ENCODE measurements at places on chromosomes 3 and 15.

- DNase-seq, result no peak
Measured at GRCh38 chr3:125694761-125695294, 99.5 kb upstream of the OSBPL11 start.

GRCh38 chr3:115071601-115072000 is 75.5 kb downstream of the ZBTB20 start:
- peak; percentile 2 for DNase-seq

DNA sequence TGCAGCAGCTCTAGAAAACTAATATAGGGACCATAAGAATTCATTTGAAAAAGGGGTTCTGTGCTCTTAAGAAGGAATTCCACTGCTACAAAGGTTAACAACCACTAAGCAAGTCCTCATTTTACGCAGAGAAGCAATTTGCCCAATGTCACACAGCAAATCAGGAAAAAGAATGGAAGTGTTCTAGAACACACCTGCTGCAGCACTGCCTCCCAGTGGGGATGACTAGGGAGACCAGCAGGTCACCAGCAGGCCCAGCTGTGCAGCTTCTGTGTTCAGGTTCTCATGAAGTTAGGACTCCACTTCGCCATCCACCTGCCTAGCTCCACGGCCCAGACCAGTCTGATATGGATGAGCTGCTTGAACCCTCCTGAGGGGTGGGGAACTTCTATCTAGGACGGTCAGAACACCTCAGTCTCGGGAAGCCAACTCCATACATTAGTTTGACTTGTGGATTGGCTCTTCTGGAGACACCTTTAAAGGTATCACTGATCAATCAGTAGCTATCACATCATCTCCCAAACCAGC is 18.6 kb downstream of the POMGNT2 start:
- DNase-seq, result no peak

DNA sequence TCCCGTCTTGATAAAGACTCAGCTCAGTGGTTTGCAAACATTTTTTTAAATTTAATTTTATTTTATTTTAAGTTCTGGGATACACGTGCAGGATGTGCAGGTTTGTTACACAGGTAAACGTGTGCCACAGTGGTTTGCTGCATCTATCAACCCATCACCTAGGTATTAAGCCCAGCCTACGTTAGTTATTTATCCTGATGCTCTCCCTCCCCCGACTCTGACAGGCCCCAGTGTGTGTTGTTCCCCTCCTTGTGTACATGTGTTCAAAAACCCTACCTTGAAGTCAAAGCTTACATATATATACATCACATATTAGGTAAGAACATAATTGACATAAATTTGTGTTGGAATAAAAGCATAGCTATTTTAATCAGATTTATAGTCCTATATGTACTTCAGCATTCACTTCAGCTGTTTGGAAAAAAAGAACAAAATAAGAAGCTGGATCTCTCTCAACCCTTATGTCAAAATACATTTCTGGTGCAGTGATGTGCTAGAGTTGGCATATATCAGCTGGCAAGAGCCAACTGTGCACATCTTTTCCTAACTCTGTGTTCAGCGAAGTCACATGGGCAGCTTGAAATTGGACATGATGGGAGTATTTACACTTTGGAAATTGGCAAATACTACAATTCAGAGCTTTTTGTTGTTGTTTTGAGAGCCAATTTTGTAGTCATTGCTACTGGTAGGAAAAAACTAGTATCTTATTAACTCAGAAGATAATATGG is 26.5 kb downstream of the GPR15 start:
- DNase-seq, result no peak

- DNase-seq, result no peak
Measured at GRCh38 chr3:94225148-94225865, 162.4 kb downstream of the NSUN3 start.

GRCh38 chr15:92527197-92527596 is 128.4 kb downstream of the FAM174B start:
- DNase-seq, result no peak

GRCh38 chr3:195867631-195868335 is 40.6 kb downstream of the TNK2 start:
- DNase-seq, result no peak

DNA sequence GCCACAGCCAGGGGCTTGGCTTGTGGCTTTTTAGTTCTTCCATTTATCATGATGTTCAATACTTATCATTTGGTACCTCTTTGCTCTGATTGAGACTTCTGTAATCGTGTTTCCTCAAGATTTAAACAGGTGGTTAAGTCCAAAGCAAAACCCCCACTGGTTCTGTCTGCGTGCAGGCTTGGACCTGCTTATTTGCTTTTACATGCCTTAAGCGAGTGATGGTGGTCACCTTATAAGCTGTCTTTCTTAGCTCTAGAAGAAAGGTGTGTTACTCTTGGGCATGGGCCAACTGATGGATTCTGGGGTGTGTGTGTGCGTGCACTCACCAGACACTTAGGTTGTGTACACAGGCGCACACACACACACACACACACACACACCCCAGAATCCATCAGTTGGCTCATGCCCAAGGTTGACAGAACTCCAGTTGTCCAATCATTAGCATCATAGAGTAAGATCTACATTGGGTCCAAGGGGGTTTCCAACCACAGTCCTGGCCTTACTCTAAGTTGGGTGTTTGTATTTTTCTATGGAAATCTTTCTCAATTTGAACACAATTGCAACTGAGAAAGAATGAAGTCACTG is 1.2 kb downstream of the MYZAP start:
- DNase-seq, result no peak

GRCh38 chr15:40891810-40892446 is 2.3 kb upstream of the VPS18 start:
- DNase-seq, result no peak

DNA sequence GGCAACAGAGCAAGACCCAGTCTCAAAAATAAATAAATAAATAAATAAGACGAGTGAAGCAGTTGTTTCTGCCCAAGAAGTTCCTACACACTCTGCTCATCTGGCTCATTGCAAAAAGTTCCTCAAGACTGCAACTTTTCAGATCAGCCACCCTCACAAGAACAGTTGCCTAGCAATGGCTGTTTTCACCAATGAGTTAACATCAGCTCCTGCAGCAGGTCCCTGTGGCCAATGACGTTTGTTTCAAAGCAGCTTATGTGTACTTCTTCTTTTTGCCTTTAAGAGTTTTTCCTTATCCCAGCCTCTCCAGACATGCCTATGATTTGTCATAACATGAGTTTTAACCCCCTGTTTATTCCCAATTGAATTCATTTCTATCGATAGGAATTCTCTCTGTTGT is 118.4 kb upstream of the SPRED1 start:
- DNase-seq, result no peak

GRCh38 chr15:40313531-40314398 is 6.0 kb upstream of the PLCB2 start:
- no peak for DNase-seq

DNA sequence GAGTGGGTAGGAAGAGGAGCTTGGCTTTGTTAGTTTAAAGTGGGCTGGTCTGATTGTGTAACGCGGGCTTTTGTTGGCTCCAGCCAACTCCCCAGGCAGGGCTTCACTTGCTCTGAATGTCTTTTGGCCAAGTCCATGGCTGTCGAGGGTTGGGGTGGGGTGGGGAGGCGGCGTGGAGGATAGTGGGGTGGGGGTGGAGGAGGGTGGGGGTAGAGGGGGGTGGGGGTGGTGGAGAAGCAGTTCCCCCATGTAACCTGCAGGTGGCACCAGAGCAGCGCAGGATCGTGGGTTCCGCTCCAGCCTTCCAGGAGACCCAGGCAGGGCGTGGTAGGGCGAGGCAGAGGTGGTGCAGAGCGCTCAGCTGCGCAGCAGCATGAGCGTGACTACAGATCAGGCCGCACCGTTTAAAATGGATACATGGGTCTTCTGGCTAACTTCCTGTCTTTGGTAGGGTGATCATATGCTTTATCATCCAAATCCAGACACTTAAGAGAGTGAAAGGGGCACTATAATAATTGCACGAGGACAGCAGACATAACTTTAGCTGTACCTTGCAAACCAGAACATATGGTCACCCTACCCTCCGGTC is 28.3 kb downstream of the GOLGA6A start:
- peak; percentile 20 for DNase-seq

- DNase-seq, result peak; percentile 30
Measured at GRCh38 chr3:123104550-123104949, 37.7 kb downstream of the PDIA5 start.

- no peak for DNase-seq
Measured at GRCh38 chr3:185175370-185175987, 22.6 kb upstream of the C3orf70 start.

DNA sequence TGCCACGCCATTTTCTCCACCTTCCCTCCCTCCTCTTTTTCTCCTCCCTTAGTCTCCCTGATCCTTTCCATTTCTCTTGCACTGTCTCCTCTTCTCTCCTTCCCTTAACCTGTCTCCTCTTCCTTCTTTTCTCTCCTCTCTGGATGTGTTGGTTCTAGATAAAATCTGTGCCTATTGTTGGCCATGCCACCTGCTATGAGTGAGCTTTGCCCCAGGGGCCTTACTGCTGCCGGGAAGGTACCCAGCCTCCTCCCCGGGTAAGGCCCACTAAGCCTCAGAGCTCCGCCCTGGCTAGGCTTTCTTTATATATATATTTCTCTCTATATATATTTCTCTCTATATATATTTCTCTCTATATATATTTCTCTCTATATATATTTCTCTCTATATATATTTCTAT is 14.7 kb downstream of the GPD1L start:
- DNase-seq, result no peak

DNA sequence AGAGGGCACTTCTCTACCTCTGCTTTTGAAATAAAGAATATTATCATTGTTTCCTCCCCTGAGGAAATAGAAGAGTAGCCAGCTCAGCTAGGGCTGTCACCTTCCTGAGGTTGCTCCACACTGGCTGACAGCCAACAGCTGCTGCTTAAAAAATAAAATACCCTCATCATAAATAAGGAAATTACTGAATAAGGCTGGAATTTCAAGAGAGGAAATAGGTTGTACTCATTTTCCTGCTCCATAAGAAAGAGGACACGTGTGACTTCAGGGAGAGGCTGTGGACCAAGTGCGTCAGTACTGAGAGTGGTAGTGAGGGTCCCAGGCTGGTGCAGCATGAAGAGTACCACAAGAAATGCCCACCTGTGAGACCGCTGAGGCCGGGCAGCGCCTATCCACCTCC is 8.1 kb upstream of the C2CD4B start:
- DNase-seq, result no peak

GRCh38 chr3:190008432-190008831 is 112.3 kb downstream of the P3H2 start:
- DNase-seq, result peak; percentile 30

GRCh38 chr3:187450431-187451190 is 82.4 kb downstream of the RTP4 start:
- no peak for DNase-seq

DNA sequence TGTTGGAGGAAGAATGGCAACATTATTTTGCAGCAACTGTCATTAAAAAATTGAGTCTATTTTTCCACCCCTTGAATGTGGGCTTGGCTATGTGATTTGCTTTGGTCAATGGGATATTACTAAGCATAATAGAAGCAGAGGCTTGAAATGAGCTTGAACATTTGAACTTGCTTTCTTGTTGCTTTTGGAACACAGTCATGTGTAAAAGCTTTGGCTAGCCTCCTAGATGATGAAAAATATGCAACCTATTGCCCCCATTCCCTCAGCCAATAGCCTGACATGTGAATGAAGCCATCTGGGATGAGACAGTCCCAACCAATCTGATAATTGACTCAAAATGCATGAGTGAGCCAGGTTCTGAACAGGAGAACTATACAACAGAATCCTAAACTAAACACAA is 78.4 kb downstream of the PLSCR2 start:
- DNase-seq, result peak; percentile 88
